Omental fat pad (tissue), 4 donors: ENCODE measurements at places on chromosomes 16 and 17.

- no peak for DNase-seq
Observed at GRCh38 chr17:78890498-78890897, 12.5 kb downstream of the CEP295NL start.

DNA sequence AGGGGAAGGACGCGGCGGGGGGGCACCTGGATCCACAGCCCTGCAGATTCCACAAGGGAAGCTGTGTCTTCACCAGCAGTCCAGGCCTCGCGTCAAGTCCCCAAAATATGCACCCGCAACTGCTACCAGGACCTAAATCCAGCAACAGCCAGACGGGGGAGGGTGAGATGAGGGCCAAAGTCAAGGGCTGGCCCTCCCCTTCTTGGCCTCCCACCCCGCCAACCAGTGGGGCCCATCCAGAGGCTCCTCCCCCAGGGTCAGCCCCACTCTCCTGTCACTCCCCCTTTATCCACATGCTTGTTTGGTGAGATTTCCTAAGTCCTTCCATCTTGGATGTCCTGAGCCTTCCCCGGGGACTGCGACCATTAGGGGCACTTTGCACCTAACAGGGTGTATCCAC, 138.7 kb downstream of the ENGASE start:
- no peak for DNase-seq

DNA sequence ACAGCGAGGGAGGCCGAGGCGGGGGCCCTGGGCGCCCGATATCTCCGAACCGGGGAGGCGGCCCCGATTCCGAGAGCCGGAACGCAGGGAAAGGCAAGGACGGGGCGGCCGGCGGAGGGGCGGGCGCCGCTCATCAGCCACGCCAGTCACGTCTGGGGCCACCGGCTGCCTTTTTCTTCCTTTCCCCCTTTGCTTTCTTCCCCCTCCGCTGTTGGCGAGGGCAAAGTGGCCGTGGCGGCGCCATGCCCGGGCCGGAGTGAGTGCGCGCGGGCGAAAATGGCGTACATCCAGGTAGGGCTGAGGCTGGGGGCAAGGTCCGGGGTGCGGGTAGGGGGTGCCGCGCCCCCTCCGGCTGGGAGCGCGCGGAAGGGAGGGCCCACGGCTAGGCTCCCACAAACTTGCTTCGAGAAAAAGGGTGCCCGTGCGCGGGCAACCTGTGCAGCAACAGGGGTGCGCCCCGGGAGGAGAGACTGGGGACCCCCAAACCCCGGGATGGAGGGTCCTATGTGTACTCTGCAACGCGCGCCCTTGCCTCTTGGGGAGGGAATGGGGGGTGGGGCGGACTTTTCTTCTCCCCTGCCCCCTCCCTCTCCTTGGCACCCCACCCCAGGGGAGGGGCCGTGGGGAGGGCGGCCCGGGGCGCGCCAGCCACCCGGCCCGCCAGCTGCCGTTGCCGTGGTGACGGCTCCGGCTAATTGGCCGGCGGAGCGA, 486 bp downstream of the SYT17 start:
- DNase-seq, result no peak

DNA sequence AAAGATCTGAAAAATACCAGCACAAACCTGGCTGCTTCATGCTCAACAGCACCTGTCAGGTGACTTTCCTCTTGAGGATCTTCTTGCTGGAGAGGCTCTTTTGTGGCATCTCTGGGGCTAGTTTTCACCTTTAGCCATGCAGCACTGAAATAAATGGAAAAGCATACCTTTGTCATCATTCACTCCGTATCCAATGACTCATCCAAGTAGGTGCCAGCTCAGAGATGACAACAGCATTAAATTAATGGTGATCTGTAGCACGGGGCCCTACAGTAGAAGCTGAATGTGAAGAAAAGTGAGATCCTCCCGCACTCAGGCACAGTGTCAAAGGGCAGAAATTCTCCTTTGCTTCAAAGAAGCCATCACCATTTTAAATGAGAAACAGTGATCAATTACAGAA, 32.2 kb downstream of the KIAA0753 start:
- DNase-seq, result no peak
